ENCODE measurements at places on chromosomes 4 and X.
A peak's percentile ranks its signal among the peaks of the same experiment; 100 is the strongest.

DNA sequence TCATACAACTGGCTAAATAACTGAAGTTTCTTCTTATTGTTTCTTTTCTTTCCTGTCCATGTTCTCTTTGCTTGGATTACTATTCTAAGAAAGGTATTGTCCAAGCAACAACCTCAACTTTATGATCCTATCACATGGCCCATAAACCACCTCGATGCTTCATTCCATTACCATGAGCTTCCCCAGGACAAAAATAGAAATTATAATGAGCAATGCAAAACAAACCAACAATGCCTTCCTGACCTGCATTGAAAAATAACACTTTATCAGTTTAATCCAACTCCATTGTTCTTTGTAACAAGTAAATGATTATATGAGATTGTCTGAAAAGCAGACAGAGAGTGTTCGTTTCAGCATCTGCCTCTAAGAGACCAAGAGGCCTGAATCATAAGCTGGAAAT is 148.8 kb downstream of the HS6ST2 start:
- DNase-seq, result no peak

DNA sequence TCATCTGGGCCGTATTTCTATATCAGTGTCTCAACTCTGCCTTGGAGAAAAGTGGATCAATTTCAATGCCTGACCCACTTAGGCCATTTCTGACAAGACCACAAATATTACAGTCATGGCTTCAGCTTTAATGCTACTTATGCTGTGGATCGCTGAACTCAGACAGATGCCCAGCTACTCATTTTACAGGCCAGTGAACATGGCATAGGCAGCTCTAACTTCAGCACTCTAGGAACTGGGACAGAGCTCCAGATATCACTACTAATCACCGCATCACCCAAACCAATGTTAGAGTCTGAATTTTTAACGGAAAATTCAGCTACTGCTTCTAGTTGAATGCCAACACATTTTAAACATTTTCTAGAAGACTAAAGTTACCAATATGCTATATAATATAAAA is 809.6 kb upstream of the FRG1 start:
- DNase-seq, result no peak

DNA sequence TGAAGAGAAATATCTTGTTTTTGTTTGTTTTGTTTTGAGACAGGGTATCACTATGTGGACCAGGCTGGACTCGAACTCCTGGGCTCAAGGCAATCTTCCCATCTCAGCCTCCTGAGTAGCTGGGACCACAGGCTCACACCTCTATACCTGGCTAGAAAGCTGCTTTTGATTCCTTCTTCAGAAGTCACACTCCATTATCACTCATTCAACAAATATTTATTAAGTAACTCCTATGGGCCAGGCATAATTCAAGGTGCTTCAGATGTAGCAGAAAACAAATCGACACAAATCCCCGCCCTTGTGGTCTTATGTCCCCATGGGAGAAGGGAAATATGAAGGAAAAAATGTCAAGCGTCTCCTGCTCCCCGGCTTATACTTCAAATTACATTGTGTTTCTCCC is 72.6 kb upstream of the DHX15 start:
- DNase-seq, result no peak

GRCh38 chr4:138959097-138959815 is 56.3 kb upstream of the NOCT start:
- DNase-seq, result peak; percentile 8

GRCh38 chrX:10482261-10482660 is 138.1 kb downstream of the MID1 start:
- DNase-seq, result no peak

GRCh38 chr4:37381040-37381668 is 136.6 kb downstream of the NWD2 start:
- no peak for DNase-seq

- DNase-seq, result no peak
These were observed 61.2 kb downstream of the METTL14 start for GRCh38 chr4:118746251-118746919.

DNA sequence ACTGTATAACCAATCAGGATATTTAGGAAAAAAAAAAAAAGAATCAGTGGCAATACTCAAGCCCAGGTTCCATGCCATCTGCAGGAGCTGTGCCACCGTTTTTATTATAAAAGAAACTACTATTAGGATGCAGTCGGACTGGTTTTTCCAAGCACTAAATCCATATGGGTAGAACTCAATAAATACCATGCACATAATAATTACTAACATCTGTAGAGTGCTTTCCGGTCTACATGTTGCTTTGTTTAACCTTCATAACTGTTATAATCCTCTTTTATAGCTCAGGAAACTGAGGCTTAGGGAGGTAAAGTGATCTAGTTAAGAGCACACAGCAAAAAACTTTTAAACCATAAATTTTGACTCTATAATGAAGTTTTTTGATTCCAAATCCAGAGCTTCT is 24.0 kb downstream of the ARSJ start:
- no peak for DNase-seq

DNA sequence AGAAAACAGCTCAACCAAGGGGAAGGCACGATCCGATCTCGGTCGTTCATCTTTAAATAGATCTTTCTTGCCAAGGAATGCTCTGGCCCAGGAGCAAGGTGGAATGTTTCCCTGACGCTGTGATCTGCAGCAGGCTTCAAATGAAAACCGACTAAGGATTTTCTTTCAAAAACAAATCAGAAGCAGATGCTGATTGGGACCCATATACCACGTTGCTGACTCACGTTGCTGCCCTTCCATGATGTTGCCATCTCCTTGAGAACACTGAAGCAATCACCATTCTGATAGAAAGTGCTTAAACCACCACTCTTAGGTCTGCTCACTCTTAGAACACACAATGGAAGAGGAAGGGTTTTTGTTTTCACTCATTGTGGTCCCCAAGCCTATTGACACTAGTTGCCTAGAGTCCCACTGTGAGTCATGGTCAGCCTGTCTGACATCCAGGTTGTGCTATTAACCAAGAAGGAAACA is 26.1 kb downstream of the LAMTOR3 start:
- DNase-seq, result no peak

GRCh38 chr4:156346959-156347385 is 393.3 kb upstream of the CTSO start:
- DNase-seq, result no peak

GRCh38 chrX:19332983-19333382 is 10.7 kb upstream of the PDHA1 start:
- peak; percentile 48 for DNase-seq

- DNase-seq, result no peak
These were observed 26.2 kb upstream of the GPR78 start for GRCh38 chr4:8553991-8554405.

- no peak for DNase-seq
These were observed 53.8 kb upstream of the LNX1 start for GRCh38 chr4:53645108-53645507.

DNA sequence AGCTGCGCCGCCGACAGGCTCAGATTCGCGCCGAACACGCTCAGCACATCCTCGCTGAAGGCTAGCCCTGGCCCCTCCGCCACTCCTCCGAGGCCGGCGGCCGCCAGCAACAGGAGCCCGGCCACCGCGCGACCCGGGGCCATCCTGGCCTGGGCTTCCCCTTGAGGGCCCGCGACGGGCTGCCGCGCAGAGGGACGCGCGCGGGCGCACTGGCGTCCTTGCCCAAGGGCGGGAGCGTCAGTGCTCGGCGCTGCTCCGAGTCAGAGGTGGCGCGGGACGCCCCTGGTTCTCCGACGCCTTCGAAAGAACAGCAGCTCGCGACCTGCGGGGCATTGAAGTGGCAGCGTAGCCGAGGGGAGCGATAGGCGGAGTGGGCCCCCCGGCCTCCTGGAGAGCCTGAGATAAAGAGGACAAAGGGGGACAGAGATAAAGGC is 745 bp downstream of the SLC39A8 start:
- DNase-seq, result peak; percentile 62

DNA sequence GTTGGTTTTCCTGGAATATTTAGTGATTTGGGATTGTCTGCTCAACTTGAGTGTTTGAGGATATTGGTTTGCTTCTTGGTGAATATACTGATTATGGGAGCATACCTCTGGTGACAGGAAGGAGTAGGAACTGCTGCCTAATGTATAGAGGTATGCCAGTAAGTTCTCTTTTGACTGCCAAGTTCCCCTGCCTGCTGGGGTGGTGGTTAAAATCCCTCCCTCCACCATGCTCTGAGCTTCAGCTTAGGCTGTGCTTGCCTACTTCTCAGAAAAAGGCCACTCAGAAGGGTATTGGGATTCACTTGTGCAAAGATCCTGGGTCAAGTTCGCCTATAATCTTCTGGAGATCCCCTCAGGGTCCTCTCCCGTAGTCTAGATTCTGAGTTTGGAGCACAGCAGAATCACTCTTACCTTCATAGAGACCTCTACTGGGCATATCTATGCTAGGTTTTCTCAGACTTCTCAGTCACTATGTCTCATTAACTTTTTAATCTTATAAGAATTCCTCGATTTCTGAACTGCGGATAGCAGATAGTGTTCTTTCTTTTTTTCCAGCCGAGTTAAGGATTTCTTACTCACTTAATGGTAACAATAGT is 44.7 kb upstream of the DCK start:
- no peak for DNase-seq

GRCh38 chr4:7161721-7162214 is 30.6 kb upstream of the SORCS2 start:
- DNase-seq, result peak; percentile 25

- DNase-seq, result peak; percentile 41
These were observed 759 bp upstream of the TBC1D1 start for GRCh38 chr4:37889849-37890800.

- DNase-seq, result no peak
These were observed 41.2 kb downstream of the SH3RF1 start for GRCh38 chr4:169229571-169230028.

GRCh38 chr4:8350841-8351461 is 81.4 kb downstream of the HTRA3 start:
- no peak for DNase-seq

- no peak for DNase-seq
These were observed 112.5 kb upstream of the FRG1 start for GRCh38 chr4:189828081-189828697.

- no peak for DNase-seq
These were observed 1.9 kb downstream of the GASK1B start for GRCh38 chr4:158170691-158171561.

DNA sequence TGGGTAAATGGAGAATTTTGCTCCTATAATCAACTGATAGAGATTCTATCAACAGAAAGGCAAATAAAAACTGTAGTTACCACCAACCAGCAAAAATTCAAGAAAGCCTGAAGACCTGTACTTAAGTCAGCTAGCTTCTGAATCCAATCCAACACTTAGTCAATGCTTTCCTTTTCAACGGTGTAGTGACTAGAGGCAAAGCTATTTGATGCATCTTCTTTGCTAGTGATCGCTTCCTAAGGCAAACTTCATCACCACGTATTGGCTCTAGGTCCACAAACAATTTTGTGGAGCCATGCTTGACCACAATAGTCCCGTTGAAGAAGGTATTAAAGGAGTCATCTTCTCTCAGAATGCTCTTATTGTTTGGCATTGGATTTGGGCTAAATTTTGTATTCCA is 25.0 kb upstream of the UBA6 start:
- DNase-seq, result no peak

DNA sequence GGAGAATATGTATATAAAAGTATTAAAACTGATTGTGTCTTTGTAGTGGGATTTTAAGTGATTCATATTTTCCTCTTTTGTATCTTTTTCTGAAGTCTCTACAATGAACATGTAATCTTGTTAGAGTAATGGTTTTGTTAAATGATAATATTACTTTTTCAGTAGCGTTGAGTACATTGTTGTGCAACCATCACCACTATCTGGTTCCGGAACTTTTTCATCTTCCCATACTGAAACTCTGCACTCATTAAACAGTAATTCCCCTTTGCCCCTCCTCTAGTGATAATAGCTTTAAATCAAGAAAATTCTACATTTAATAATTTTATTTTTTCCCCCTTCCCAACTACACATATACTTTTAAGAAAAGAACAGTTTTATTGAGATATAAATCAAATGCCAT is 23.3 kb downstream of the SHROOM3 start:
- no peak for DNase-seq

DNA sequence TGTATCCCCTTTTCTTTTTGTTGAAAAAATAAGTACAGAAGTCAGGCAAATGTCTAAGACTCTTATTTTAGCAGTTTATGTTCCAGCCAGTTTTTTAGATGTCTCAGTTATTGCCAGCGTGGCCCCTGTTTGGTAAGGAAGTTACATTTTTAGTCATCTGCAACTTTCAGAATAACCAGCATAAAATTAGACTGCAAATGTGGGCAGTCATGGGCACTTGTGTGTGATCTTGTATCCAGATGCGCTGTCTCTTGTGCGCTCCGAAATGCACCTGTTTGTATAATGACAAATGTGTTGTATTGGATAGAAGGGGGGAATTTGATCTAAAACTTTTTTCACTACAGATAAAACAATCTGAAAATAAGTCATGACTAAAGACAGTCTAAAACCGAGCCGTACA is 44.3 kb upstream of the CLCN4 start:
- DNase-seq, result no peak

DNA sequence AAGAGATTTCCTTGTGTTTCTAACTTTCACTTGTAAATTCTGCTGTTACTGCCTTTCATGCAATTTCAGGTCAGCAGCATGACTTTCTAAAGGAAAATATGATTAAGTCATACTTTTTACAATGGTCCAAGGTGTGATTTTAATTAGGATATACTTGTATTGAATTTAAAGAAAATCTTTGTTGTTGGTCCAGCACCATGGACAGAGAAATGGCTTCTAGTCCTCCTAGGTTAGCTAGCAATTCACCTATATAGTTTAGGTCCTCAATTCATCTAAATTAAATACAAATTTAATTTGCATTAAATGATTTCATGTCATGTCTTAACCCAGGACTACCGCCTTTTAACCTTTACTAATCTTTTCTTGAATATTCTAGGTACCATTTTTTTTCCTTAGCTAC is 304.9 kb upstream of the RPS6KA3 start:
- DNase-seq, result no peak

DNA sequence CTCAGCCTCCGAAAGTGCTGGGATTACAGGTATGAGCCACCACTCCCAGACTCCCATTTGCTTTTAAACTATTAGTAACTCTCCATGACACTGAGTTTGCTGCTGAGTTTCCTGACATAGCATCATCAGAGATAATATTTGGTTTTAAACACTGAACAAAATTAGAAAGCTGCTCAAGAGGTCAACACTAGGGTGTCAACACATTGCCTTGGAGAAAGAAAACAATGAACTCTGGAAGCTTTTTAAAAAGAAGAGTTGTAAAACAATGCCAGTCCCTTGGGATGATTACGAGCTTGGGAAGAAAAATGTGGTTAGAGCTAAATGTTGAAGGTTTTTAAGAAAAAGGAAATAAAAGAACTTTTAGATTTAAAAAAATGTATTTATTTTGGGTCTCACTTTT is 264.8 kb downstream of the CAMK2D start:
- DNase-seq, result no peak

GRCh38 chr4:48321312-48321711 is 20.0 kb upstream of the SLAIN2 start:
- no peak for DNase-seq

DNA sequence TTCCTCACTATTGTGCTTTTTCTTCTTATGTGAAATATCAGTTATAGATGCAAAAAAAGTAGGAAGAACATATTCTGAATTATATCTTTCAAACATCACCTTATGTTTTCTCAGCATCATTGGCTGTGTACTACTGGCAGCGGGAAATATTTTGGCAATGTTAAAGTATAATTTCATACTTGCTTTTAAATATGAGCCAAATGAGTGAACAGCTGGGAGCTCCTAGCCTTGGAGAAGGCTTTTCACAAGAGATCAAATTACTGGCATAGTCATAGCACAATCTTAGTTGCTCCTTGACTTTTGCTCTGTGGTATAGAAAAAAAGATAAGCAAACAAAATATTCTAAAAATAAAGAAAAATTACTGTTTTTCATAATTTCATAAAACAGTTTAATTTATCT is 1575.8 kb upstream of the PABPC4L start:
- DNase-seq, result no peak

- DNase-seq, result no peak
These were observed 199.4 kb upstream of the CENPE start for GRCh38 chr4:103397541-103397940.

- DNase-seq, result no peak
These were observed 14.9 kb upstream of the FAM9B start for GRCh38 chrX:9048801-9049200.

Data from dorsolateral prefrontal cortex (tissue), 122 donors.